ENCODE measurements at places on chromosomes 7 and 10.

DNA sequence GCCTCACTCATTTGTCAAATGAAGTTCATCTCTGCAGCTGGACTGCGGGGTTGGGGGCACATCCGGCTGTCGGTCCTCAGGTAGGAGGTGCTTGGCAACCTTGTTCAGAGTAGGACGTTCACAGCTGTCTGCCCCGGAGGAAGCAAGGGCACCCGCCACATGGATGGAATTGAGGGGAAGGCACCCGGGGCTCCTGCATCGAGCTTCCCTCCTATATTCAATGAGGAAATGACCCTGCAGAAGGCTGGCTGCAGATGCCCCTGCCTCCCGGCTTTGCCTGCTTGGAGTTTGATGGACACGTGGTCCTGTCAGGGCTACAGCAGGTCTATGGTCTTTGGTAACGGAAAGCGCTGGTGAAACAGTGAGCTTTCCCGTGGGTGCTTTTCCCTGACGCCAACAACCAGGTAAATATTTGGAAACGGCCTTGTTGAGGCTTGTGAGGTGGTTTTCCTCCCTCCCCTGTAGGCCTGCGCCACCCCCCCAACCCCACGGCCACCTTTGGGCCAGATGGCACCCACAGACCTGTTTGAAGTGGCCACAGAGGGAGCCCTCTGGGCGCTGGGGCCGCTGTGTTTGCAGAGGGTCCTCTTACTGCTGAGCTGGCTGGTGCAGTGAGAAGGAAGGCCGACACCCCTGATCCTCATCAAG is 32.9 kb downstream of the HTRA1 start:
- no peak for DNase-seq

DNA sequence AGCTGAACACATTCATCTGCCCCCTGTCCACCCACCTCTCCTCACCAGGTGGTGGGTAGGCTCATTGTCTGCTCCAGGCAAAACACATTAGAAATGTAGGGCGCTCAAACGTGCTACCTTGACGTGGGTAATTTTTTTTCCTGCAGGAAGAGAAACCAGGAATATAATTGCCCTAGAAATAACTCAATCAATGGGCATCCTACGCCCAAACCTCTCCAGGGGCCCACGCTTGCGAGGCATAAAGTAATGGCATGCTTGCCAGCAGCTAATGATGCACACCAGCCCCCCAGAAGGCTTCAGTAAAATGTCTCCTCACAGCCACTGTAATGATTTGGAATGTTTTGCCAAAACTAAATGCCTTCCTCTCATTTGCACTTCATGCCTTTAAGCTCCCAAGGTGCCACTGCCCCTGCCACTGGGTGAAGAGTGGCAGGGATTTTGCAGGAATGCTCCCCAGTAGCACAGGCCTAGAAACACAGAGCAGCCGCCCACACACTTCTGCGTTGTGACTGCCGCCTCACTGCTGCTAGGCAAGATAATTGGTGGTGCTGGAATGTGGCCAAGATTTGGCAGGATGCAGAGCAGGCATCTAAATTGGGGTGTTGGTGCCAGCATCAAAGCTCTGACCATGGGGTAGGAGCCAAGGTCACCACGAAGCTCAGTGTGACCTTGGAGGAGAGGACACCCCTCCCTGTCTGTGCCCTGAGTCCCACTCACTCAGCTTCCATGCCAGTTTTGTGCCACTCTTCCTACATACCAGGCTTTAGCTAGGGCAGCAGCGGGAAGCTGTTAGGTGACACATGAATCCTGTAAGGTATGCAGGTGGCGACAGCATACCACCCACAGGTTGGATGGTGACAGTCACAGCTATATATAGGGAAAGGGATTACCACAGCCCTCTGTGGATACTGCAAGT is 48.7 kb upstream of the PPP1R3C start:
- DNase-seq, result no peak

- DNase-seq, result no peak
These were observed 200.3 kb upstream of the PRSS1 start for GRCh38 chr7:142548978-142549377.

DNA sequence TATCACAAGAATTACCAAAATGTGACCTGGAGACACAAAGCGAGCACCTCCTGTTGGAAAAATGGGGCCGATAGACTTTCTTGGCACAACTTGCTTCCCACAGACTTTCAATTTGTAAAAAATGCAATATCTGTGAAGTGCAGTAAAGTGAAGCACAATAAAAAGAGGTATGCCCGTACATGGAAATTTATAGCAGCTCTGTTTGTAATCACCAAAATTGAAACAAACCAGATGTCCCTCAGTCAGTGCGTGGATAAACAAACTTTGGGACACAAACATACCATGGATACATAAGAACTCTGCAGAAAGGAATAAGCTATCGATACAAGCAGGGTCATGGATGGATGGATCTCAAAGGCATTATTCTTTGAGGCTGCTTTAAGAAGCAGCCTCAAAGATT is 33.6 kb downstream of the ARID5B start:
- no peak for DNase-seq

DNA sequence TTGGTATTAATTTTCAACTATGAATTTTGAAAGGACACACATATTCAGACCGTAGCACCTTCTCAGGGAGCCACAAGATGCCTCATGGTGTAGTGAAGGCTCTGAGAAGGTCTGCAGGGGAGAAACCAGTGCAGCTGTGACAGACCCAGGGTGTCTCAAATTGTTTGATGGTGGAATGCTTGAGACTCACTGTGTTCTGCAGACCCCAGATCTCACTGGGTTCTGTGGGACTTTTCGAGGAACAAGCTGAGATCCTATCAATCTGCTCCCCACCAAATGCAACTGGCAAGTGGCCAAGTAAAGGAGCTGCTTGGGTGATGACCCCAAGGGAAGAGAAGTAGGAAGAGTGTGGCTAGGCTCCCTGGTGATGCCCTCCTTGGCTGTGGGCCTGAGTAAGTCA is 130.5 kb upstream of the UNC5B start:
- no peak for DNase-seq

DNA sequence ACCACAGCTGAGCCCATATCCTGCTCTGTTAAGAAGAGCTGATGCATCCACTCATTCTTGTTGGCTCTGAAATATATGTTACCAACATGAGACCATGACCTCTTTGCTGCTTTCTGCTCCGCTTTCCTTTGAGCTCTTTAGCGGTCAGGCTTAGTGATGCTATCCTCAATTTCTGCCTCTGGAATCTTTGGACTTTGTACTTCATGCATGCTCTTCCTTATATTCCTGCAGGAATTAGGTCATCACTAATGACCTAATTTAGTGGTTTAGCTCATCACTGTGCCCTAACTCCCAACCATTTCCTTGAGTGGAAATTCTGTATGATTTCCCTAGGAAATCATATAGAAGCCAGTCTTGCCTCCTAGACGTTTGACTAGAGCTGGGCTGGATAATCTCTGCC is 119.5 kb downstream of the AOAH start:
- DNase-seq, result no peak

DNA sequence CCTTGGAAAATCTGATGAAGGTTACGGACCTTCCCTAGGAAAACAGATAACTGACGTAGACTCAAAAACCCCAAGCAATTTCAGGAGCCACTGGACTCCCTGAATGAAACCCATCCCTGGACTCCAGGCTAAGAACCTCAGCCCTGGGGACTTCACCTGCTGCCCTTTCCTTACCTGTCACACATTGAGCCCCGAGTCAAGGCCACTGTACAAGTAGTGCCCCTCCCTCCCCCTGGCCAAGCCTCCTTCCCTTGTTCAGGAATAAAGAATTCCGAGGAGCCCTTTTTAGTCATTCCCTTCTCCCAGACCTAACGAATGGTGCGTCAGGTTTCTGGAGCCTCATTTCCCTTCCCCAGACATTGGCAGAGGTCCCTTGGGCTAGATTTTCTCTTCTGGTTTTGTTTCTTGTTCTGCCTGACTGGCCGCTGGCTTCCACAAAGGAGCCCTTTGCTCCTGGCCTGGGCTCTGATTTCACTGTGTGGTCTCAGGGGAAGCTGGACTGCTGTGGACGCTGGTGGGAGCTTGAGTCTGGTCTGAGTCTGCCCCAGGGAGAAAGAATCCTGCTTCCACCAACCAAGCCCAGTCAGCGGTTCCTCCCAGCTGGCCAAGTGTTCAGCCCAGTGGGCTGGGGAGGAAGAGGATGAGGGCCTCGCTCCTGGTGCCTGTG is 31.7 kb downstream of the ZNF775 start:
- DNase-seq, result no peak

GRCh38 chr7:28052933-28053332 is 127.7 kb downstream of the JAZF1 start:
- DNase-seq, result no peak

DNA sequence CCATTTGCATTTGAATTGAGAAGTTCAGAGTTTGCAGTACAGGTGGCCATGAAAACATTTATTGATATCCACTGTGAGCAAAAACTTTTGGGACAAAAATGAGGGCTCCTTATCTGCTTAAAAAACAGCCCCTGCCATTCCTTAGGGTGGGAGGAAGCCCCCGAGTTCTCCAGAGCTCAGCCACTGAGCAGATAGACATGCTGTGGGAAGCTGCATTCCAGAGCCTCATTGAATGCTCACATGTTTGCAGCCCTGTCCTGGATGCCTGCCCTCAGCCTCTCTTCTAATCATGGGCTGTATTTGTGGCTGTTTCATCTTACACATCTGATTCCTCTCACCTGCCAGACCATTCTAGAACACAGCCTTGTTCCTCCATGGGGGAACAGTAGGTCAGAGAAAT is 33.3 kb downstream of the PLPP4 start:
- no peak for DNase-seq

GRCh38 chr7:30412782-30413504 is 65.6 kb downstream of the NOD1 start:
- peak; percentile 17 for DNase-seq

DNA sequence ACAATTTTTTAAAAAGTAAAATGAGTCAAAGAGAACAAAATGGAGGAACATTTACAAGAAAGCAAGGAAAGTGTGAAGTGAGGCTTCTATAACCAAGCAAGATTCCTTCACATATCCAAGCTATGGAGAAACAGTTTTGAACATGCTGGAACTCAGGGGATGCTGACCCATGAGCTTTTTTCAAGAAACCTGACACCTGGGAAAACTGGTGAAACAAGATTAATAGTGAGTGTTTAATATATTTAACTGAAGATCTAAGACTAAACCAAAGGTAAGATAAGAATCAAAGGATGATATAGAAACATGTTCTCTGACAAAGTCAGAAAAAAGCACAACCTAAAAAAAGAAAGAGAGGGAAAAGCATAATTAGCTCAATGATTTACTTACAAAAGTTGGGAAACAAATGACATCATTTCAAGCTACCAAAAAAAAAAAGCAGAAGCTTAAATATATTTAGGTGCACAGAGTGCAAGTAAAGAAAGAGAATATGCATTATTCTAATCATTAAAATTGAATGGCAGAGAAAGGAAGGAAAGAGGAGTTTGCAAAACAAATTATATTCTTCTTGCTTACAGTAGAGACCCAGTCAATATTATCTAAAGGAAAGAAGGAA is 24.9 kb downstream of the C7orf25 start:
- DNase-seq, result no peak

DNA sequence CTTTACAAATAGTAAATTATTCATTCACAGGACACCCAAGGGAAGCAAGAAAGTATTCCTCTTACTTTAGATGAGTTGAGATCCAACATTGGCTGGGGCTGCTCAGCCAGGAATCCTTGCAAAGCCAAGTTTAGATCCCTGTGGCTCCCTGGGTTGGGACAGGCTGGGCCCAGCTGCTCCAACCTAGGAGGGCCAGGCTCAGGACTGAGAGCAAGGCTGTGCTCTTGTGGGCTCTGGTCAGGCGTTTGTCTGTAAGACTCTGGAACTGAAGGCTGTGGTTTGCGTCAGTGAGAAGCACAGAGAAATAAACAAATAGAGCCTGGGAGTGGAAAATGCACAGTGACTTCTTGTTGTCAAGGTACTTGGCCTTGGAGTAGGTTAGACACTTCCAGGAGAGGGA is 53.2 kb upstream of the TMEM273 start:
- DNase-seq, result no peak

DNA sequence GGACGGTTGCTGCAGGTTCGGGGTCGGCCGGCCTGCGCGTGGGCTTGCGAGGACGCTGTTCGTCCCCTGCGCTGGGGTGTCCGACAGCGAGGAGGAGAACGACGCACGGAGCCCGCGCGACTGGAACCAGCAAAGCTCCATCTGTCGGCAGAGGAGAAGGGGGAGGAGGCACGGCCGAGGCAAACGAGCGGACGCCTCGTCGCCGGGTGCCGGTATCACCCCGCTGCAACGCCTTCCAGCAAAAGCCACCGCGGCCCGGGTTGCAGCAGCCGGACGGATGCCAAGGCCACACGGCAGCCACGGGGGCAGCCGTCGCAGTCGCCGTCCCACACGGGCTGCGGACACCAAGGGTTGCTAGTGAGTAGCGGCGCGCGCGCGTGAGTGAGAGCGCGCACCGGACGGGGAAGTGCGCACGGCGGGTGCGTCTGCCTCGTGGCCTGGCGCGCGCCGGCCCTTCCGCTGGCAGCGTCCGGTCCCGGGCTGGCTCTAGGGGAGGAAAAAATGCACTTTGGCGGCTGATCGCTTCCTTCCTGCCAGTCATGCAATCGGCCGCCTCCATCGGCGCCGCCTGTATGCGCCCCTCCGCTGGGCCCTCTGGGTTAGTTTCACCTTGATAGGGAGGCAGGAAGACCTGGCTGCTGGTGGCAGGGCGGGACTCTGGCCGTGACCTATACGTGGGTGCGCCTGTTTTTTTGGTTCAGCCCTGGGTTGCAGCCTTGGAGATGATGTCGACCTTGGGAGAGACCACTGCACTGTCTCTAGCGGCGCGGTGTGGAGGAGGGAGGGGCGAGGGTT is 434 bp downstream of the STAMBPL1 start:
- DNase-seq, result peak; percentile 61

DNA sequence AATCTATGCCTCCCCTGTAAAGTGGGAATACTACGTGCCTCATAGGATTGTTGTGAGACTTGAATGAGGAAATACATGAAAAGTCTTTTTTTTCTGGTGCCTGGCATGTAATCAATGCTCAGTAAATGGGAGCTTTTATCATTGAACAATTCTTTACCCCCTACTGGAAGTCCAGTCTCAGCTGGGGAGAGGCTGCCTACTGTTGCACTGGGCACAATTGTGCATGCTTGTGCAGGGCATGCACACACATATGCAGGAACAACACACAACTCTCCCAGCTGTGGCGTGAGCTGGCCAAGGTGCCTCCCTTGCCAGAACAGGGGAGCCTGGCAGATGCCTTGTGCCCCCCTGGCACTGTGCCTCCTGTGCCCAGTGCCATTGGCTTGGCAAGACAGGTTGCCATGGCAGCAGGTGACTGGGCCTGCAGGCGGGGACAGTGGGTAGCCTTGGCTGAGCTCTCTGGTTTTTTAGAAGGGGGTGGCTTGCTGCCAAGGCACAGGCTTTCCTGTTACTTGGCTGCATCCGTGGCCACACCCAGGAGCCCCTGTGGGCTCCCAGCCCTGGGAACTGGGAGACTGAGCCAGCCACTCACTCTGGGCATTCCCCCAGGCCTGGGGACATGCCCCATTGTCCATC is 16.1 kb upstream of the PALD1 start:
- DNase-seq, result no peak

DNA sequence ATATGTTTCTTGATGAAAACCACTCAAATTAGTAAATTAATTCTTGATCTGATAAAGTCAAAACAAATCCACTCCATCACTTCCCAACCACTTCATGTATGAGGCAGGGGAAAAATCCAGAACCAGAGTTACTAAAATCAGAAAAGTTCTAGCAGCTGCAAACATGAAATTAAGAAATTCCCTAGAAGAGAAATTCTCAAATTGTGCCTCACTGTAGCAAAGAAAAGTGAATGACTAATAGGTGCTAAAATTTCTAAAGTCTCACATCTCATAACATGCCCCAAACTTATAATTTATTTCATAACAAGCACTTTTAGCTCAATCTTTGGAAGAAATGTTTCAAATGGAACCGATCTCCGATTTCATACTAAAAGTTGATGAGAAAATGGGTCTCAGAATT is 345.0 kb upstream of the AOAH start:
- DNase-seq, result no peak
